Stimulated activated CD8-positive, alpha-beta memory T cell treated with anti-CD3 and anti-CD28 coated beads, Interleukin-15, amount 100 ng/mL, for 24 hours (primary cell): ENCODE measurements at places on chromosomes 4 and X.

DNA sequence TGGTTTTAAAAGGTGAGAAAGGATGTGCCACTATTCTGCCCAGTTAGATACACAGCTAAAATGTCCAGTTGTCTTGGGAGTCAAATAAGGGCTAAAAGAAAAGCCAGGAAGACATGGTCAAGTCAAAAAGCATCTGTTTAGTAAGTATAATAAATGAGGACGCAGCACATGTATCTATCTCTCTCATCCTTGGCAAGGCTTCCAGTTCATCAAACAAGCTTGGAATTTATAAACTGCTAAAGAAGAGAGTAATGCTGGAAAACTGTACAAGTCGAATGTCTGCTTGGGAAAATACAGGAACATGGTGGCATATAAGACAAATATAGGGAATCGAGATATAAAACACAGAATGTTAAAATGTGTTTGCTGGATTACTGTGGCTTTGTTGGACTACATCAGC is 106.7 kb downstream of the GPC3 start:
- no peak for DNase-seq

DNA sequence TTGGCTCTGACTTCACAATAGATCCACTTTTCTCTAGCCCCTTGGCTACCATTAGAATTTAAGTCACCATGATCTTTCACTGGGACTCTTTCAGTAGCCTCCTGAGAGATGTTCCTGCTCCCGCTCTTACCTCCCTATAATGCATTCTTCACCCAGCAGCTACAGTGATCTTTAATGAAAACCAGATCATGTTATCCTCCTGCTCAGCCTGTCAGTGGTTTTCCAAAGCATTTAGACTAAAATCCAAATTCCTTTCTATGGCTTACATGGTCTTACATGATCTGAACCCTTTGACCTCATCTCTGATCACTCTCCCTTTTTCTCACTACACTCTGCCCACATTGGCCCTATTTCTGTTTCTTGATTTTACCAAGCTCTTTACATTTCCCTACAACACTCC is 18.3 kb upstream of the RPS6KA3 start:
- DNase-seq, result no peak

GRCh38 chr4:177640864-177641263 is 198.6 kb upstream of the AGA start:
- no peak for DNase-seq

DNA sequence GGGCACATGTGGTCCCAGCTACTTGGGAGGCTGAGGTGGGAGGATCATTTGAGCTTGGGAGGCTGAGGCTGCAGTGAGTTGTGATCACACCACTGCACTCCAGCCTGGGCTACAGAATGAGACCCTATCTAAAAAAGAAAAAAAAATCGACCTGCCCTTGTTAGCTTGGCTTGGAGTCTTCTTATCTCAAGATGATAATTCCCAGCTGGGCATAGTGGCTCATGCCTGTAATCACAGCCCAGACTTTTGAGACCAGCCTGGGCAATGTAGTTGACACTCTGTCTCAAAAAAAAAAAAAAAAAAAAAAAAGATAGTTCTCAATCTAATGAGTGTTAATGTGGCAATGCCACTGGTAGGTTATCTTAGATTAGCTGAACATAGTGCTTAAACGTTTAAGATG is 41.0 kb downstream of the QRFPR start:
- no peak for DNase-seq

GRCh38 chrX:53089224-53089842 is 4.6 kb upstream of the KANTR start:
- DNase-seq, result no peak

- DNase-seq, result no peak
These were observed 120.5 kb downstream of the HS6ST2 start for GRCh38 chrX:132837967-132838366.
